ENCODE measurements at places on chromosomes 6 and 20.

DNA sequence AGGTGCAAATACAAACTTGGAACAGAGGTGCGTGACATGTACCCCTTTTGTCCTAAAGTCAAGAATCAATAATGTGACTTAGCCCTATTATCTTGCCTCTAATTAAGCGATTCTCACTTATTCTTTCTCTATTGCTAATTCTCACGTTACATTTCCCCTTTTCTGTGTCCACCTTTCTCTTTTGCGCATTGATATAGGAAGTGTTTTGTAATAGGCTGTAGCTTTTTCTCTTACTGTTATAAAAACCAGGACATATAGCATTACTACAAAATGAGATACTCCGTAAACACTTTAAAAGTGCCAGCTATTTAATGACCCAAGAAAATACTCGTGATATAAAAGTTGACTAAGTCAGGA lies 669 bp upstream of the TMEM30A start:
- DNase-seq: no peak

DNA sequence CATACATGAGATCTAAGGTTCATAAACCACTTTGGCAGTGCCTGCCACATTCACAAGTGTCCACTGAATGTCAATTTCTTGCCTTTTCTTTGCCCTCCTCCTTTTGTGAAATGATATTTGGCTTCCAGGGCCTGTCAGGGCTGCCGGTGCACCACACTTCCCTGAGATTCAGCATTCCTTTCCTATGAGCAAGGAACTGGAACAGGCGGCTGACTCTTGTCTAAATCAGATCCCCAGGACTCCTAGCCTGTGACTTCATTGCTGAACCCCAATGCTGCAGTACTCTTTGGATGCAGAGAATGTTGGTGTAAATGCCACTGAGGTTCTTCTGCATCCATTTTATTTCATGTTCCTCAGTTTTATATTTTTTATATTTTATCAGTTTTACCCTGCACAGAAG lies 172.2 kb downstream of the ARID1B start:
- no peak for DNase-seq

GRCh38 chr6:89034586-89035251 lies 45.8 kb upstream of the PNRC1 start:
- no peak for DNase-seq

DNA sequence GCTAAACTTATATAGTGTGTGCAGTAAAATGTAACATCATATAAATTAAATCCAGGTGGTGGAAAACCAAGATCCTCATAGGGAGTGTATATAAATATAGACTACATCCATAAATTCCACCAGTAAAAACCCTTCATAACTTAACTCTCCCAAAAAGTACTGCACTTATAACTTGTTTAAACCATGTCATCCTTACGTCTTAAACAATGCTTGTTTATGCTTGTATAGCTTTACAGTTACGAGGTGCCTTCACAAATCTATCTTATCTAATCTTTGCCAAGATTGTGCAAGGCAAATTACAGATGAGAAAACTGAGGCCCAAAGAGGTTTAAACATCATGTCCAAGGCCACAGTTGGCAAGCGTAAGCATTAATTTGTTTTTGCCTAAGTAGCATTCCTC lies 71.3 kb downstream of the BCAS1 start:
- no peak for DNase-seq

- DNase-seq: no peak
Observed at GRCh38 chr6:115271434-115271833, 789.3 kb downstream of the FRK start.

DNA sequence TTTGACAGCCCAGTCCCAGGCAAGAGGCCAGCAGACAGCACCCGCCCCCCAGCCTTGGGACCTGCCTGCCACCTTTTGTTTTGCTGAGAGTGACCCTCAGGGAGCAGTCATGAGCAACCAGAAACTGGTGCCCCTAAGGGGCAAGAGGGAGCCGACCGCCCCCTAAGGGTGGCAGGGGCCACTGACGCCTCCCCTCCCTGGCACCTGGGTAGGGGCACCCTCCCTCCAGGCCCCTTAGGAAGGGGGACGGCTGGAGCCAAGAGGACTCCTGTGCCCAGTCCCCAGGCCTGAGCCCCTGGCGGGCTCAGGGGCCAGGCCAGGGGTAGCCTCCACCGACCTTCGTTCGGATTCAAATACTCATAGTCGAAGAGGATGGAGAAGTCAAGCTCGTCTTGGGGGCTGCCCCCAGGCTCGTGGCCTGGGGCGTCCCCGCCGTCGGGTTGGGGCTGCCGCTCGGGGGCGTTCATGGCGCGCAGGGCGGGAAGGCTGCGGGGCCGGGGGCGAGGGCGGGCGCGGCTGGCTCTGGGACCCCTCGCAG lies 417 bp downstream of the NFATC2 start:
- peak; percentile 47 for DNase-seq

- no peak for DNase-seq
Observed at GRCh38 chr6:168162366-168162765, 83.4 kb upstream of the FRMD1 start.

DNA sequence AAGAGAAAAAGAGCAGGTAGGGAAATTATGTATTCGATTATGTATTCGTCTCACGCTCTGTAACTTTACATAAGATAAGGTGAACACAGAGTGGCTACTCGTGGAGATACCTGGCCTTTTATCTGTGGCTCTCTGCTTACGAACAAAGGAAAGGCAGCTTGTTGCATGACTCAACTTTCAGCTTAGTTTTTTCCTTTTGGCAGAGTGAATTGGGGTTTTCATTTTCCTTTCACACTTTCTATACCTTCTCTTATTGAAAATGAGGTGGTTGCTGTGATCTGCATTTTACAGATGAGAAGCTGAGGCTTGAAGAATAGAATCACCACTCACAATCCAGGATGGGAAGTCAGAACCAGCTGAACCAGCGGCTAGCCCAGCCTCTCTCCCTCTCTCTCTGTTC lies 13.3 kb upstream of the KCNK15 start:
- DNase-seq: no peak

- no peak for DNase-seq
Observed at GRCh38 chr6:3267162-3267561, 8.4 kb downstream of the PSMG4 start.

- DNase-seq: no peak
Observed at GRCh38 chr6:79208816-79209215, 25.7 kb downstream of the HMGN3 start.

- no peak for DNase-seq
Observed at GRCh38 chr6:12815884-12816600, 99.5 kb downstream of the PHACTR1 start.

DNA sequence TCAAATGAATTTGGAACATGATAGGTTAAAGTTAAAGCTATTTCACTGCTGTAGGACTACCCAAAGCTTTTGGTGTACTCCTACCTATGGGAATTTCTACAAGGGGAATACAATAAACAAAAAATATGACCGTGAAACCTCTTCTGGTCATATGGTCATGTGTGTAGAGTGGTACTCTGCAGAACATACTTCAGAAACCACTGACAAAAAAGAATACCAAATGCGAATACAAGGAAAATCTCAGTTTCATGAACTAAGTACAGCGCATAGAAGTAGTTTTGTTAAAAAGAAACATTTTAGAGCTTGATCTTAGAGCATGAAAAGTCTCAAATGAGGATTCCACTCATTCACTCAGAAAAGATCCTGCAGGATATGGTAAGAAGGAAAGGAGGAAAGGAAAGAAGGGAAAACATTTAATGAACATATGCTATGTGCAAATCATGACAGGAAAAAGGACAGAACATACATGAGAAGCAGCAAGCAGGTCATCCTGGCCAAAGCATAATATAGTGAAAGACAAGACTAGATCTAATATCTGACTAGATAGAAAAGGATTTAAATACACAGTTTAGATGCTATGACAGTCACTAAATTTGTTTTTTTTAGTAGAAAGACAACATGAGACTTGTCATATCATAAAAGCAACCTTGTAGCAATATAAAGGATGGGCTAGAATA lies 36.5 kb downstream of the SNX14 start:
- no peak for DNase-seq

DNA sequence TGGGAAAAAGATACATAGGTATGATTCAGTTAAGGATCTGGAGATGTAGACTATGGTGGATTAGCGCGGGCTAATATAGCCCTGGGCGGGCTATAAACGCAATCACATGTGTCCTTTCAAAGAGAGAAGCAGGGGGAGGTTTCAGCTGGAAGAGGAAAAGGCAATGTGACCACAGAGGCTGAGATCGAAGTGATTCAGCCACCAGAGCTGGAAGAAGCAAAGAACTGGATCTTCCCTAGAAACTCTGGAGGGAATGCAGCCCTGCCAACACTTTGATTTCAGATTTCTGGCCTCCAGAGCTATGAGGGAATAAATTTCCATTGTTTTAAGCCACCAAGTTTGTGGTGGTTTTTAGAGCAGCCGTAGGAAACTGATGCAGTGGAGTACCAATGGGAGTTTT lies 81.5 kb upstream of the NHSL1 start:
- DNase-seq: no peak

- DNase-seq: no peak
Observed at GRCh38 chr6:31479933-31480535, 17.9 kb upstream of the MICB start.

DNA sequence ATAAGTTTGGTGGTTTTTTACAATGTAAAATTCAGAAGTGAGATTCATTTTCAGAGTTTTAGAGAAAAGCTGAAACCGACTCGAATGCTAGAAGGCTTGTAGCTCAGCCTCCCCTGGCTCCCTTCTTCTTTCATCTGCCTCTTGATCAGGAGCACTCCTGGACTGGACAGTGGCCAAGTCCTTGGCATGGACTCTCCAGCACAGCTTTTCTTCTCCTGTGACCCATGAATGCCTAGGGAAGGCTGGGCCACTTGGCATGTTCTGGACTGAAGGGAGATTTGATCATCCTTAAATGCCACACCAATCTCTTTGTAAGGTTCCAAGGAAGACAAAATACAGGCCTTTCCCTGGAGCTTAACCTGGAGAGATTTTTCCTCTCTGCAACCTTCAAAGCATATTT lies 384.0 kb upstream of the SASH1 start:
- DNase-seq: no peak

- no peak for DNase-seq
Observed at GRCh38 chr20:32224463-32224862, 16.8 kb downstream of the POFUT1 start.

- no peak for DNase-seq
Observed at GRCh38 chr6:33192671-33193602, 670 bp upstream of the COL11A2 start.

GRCh38 chr6:153942361-153942760 lies 96.7 kb upstream of the OPRM1 start:
- DNase-seq: no peak

- peak; percentile 71 for DNase-seq
Observed at GRCh38 chr6:6918216-6918983, 189.4 kb upstream of the RREB1 start.

GRCh38 chr20:52972965-52973819 lies 1.0 kb downstream of the TSHZ2 start:
- DNase-seq: peak; percentile 29

DNA sequence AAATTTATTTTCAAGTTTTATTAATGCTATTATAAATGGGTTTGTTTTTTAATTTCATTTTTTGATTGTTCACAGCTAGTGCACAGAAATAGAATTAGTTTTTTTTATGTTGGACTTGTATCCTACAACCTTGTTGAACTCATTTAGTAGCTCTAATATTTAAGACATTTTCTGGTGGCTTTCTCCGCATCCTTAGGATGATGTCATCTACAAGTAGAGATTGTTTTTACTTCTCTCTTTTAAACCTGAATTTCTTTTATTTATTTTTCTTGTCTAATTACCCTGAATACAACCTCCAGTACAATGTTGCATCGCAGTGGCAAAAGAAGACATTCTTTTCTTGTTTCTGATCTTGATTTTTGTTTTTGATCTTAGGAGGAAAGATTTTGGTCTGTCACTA lies 142.6 kb upstream of the PRDM1 start:
- no peak for DNase-seq

- DNase-seq: no peak
Observed at GRCh38 chr6:99011151-99011550, 63.4 kb upstream of the FBXL4 start.

DNA sequence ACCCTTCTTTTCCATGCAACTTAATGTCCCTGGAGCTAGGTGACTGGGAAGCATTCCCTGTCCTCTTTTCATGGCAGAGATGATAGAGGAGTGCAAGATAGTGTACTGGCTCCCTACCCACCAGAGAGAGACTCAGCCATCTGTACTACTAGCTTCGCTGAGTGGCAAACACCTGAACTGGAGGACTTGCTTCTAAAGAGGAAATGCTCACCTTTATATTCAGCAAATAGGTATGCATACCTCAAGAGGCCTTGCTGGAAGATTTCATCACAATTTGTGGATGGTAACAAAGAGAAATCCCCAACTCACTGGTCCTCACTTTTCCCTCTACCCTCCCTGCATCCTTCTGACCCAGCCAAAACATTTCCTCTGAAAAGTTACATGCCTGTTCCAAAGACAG lies 124.1 kb downstream of the FOXA2 start:
- no peak for DNase-seq

DNA sequence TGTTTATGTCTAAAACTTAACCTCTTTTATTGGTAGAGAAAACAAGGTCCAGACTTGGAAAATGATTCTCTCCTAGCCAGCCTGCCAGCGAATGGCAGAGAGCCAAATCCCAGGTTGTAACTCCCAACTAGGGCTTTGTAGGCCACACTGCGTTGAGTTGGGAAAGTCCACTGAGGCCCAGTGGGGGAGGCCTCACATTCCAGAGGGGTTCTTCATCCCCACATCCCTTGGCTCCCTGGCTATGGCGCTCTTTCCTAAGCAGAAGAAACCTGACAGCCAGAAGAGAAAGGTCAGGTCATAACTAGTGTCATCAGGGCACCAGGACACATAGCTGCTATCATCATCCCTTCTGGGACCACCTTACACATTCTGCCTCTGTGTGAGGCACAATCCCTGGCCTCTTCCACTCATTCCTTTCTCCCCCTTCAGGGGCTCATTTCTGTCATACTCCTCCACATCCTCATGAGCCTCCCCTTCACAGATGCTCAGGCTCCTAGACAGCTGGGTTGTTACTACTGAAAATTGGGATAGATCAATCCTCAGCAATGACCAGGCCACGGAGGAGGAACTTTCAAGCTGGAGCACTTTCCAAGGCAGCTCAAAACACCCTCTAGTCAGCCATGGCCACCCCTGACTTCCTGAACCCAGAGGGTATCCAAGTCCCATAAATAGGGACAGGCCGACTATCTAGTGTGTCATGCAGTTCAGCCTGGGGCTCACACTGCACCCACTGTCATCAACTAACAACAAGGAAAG lies 48.6 kb downstream of the TCP11 start:
- no peak for DNase-seq

Measured in stimulated activated CD4-positive, alpha-beta T cell treated with anti-CD3 and anti-CD28 coated beads, Interleukin-2, amount 100 ng/mL, for 4 hours (primary cell).